ENCODE measurements at places on chromosomes 4 and X.

DNA sequence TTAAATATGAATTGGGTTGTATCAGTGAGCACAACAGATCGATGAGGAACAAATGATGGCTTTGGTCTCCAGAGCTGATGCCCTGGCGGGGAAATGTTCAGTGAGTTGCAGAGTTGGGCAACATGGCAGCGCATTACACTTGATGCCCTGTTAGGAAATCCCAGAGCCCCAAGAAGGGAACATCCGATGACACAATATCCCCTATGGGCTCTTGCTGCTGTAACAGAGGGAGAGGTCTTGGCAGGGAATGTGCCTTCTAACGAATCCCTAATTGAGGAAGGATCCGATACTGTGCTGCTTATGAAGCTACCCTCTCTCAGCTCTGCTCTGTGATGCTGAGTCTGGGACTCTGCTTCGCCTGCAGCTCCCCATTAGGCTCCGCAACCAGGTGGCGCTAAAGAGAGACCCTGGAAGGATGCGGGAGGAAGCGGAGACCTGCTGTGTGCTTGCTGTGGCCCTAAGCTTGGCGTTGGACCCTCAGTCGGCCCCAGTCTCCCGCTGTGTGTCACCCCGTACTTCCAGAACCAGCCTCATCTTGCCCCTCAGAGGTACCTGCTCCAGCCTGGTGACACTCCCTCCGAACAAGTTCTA lies 38.9 kb downstream of the PDHA1 start:
- DNase-seq, result no peak

DNA sequence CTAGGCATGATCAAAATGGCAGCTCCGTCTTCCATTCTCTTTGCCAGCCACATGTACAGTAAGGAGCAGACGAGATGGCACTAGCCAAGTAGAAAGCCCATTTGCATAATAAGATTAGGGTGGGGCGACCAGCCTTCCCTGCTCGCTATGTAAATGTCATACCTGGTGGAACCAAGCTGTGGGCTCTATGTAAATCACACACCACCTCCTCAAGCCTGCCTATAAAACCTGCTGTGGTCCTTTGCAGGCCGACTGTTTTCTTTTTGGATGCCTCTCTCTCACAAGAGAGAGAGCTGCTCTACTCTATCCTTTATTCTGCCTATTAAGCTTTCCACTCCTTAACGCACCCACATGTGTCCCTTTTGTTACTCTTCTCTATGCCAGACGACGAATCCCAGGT lies 1472.7 kb downstream of the ARAP2 start:
- DNase-seq, result no peak

GRCh38 chrX:2427147-2427546 lies 73.6 kb downstream of the DHRSX start:
- DNase-seq, result no peak

DNA sequence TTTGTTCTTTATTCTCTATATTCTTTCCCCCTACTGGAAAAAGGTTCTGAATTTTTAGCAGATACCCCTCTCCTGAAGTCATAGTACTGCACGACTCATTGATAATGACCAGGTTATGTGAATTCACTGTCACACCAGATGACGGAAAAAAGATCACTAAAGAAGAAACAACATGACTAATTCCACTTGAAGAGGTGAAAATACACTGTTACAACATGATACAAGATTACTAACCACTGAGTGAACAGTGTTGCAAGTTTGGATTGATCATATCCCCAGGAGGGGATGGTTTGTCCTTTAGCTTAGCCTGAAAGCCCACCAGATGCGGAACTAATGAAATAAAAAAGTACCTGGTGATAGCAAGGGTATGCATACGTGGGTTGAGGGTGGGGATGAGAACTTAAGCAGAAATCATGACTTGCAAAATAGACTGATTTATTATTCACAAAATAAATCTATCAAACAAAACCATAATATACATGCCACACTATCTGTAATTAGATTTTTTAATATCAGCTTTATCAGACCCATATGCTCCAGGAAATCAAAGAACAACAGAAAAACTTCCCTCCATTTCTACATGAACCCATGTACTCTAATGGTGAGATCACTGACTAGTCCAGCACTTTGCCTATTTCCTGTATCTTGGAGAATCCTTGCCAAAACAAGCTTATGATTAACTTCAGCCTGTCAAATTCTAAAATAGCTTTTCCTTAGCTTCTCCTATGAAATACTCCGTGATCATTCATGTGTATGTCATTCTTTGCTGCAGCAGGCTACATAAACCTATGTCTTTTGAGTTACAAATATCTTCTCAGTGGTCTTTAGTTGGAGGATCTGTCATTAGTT lies 257.4 kb upstream of the AGA start:
- DNase-seq, result no peak

GRCh38 chr4:122450847-122451246 lies 5.7 kb downstream of the IL2 start:
- no peak for DNase-seq
